KG1 (cell line): ENCODE measurements at places on chromosomes 1 and 21.

DNA sequence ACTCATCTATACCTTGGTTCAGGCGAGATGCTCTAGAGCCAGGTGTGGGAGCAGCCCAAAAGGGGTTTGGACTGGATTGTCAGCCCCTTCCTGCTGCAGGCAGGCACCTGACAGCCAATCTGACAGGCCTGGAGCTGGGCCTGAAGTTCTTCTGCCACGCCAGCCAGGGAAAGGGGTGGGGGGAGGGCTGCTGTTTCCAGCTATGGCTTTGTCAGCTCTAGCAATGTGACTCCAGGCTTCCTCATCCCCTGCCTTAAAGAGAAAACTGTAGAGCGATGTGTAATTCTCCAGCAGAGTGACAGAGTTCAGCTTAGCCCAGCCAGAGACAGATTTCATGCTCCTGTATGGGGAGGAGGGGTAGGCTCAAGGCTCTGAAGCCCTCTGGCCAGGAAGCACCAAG is 30.3 kb downstream of the WNT4 start:
- no peak for DNase-seq

DNA sequence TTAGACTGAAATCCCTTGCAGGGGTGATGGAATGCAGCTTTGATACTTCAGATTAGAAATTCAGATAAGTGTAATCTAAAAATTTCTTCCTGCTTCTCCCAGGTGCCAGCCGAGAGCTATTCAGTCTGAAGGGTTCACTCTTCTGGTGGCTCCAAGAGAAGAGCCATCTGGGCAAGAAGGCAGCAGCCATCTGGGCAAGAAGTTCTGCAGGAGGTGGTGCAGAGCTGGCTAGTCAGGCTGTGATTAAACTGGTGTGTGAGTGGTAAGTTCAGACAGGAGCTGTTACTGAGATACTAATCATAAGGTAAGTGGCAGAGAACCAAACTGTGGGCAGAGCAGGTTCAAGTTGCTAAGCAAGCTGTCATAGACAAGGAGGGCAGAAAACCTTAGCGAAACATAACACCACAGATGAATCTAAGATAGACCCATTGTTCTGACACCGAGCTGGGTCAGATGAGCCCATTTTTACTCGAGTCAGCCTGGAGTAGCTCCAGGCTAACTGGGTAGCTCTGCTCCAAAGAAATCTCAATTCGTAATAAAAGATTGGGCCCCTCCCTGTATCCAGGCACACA is 14.4 kb upstream of the TP53BP2 start:
- DNase-seq = no peak

DNA sequence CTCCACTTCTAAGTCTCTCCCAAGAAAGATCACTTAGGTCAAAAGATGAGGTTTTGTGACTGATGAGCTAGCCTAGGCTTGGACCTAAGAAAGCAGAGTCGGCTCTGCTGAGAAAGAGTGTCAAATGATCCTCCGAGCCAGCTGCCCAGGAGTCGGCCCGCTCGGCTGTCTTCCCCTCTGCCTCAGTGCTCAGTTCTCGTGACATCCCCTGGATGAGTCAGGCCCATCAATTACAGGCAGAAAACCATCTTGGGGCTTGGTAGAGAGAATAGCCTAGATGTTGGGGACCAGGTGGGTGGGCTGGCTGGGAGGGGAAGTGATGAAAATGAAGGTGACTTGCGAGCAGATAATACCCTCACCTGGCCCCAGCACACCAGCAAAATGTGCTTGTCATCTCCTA is 60.5 kb downstream of the SLC66A1 start:
- DNase-seq = no peak

GRCh38 chr1:37096523-37096922 is 62.2 kb upstream of the GRIK3 start:
- no peak for DNase-seq

DNA sequence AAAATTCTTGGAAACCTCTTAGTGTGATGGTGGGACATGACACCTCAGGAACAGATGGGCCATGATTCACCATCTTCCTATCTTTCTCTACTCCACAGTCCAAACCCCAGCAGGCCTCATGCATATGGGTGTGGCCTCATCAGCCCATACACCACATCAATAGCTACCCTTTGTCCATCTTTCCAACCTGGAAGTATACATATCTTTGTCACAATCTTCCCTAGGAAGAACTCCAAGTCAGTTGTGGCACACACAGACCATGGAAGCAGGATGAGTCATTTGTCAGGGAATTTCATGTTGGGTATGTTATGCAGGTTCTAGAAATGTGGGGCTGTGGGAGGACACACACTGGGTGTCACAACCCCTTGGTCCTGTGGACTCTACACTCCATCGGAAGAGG is 30.5 kb upstream of the CLCA4 start:
- DNase-seq = no peak

DNA sequence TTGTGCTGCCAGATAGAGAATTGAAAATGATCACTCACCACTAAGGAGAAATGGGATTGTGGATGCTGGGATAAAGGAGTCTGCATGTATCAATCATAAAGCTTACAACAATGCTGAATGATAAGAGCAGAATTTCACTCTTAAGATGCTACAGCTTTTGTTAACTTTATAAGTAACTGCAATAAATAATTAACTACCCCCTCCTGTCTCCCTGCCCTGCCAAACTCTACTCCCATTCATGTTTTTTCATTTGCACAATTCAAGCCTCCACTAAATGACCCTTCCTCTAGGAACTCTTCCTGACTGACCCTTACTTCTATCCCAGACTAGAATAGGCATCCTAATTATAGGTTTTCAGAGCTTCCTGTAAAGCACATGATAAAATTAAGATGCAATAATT is 14.9 kb downstream of the MTF1 start:
- DNase-seq = no peak

DNA sequence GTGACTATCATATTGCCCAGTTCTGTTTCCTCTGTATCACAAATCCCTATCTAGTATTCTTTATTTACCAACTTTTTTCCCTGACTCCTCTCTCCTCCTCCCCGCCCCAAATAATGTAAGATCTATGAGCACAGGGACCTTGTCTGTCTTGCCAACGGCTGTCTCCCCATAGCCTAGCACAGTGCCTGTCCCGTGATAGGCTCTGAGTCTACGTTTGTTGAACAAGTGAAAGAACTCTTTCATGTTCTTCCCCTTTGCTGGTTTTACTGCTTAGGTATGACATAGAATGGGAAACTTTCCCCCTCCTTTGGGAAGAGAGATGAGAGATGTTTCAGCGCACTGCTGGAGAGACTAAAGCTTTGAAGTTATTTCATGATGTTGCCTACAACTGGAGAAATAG is 367.0 kb downstream of the PRDM2 start:
- no peak for DNase-seq

GRCh38 chr1:20223551-20224419 is 37.5 kb upstream of the PLA2G2C start:
- no peak for DNase-seq

GRCh38 chr1:210352575-210352974 is 23.9 kb downstream of the HHAT start:
- no peak for DNase-seq

GRCh38 chr1:219312967-219313366 is 139.3 kb downstream of the LYPLAL1 start:
- DNase-seq = no peak

GRCh38 chr21:44872649-44873355 is 688 bp downstream of the PTTG1IP start:
- DNase-seq = no peak

DNA sequence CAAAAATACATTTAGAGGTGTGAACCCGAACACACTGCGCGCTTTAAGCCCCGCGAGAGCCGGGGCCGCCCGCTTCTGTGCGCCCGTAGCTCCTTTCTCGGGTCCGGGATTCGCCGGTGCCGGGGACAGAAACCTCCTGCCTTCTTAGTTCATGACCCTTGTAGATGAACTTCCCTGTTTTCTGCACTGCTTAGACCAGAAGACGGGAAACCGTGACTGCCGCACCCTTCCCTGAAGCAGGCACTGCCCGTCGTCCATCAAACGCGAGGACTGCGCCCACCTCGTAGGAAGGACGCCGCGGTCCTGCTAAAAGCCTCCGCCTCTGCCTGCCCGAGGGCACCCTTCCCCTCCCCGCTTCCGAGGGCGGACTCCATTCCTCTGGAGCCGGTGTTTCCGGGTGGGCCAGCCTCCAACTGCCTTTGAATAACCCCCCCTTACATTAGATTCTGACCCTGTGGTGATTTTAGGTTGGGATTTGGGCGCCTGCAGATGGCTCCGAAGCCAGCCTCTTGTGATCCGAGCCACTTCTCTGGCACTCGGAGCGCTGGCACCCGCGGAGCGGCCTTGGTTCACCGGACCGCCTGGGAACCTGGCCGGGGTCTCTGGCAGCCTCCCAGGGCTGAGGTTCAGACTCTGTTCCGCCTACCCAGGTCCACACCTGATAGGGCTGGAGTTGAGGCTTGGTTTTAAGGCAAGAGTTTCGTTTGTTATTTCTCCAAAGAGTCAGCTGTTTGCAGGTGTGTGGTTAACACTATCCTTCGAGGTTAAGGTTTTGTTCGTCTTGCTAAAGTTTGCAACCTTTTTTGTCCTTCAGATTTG is 1.2 kb upstream of the PTTG1IP start:
- peak; percentile 76 for DNase-seq

- DNase-seq = no peak
Measured at GRCh38 chr1:161223805-161224694, 622 bp upstream of the APOA2 start.

GRCh38 chr1:199113265-199113869 is 474.5 kb downstream of the PTPRC start:
- peak; percentile 48 for DNase-seq

GRCh38 chr1:205777994-205778393 is 2.7 kb upstream of the RAB29 start:
- DNase-seq = no peak

- DNase-seq = no peak
Measured at GRCh38 chr1:151972542-151973248, 21.0 kb downstream of the S100A10 start.

- no peak for DNase-seq
Measured at GRCh38 chr1:6185635-6186382, 5.7 kb upstream of the CHD5 start.
